ENCODE measurements at places on chromosomes 6 and 20.

GRCh38 chr6:139017227-139017626 lies 11.3 kb upstream of the ABRACL start:
- no peak for DNase-seq

GRCh38 chr20:35146920-35147574 lies at the start of gene EDEM2:
Gene EDEM2 (minus strand): TSS chr20:35147336. CDS start chr20:35147258, 78 bp downstream.
- DNase-seq: peak; percentile 90

- DNase-seq: no peak
Observed at GRCh38 chr20:53599378-53599777, 5.7 kb upstream of the ZNF217 start.

DNA sequence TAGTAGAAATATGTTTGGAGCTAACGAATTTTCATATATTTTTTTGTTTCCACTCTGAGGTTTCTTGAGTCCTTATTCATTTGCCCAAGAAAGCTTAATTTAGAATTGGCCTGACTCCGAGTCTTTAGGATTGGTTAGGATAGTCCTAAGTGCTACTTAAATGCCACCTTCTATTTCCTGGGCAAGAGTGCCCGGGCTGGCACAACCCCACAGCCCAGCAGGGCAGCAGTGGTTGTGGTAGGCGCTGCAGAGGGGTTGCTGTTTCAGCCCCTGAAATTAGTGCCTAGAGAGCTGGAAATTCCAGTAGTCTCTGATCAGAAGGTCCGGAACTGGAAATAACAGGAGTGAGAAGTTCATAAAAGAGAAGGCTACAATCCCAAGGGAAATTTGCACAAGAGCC lies 139.4 kb upstream of the TENT5A start:
- DNase-seq: no peak

GRCh38 chr6:10235344-10235743 lies 179.5 kb downstream of the TFAP2A start:
- no peak for DNase-seq
